ENCODE measurements at places on chromosomes 16 and 17.
A peak's percentile ranks its signal among the peaks of the same experiment; 100 is the strongest.

GRCh38 chr17:48429638-48430586 is at the start of gene SKAP1:
Gene SKAP1 (minus strand): TSS chr17:48430214.
- peak; percentile 73 for DNase-seq

DNA sequence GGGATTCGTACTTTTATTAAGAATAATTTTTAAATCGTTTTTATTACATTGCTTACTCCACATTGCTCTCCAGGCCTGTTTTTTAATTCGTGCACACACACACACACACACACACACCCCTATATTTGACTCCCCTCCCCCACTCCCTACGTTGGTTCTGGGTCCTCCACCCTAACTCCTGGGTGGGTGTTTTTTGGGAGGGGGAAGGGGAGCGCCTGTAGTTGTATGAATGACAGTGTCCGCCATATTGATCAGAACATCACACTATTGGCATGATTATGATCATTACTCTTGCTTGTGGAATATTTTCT is 1.3 kb downstream of the GNAO1 start:
- DNase-seq: no peak

DNA sequence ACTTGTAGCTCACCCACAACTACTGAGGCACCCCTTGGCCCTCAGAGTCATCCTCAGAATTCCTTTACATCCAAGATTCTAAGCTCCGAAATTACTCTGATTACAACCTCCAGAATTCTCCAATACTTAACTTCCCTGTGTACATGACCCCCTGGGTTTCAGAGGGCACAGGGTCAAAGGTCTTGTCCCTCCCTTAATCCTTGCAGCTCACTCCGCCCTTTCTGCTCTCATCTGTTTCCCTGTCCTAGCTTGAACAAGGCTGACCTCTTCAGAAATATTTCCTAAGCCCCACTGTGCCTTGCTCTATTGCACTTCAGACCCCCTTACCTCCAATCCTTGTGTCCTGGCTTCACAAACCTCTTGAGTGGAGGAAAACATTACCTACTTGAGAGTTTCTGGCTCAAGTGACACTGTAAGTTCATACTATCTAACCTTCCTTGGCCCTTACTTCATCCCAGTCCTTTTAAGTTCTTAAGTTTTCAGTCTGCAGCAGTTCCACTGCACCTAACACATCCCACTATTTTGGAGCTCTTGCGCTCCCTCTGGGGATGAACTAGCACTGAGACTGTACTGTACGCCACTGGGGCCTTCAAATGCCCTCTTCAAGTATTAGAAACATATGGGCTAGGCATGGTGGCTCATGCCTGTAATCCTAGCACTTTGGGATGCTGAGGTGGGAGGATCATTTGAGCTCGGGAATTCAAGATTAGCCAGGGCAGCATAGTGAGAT is 6.2 kb downstream of the N4BP1 start:
- DNase-seq: no peak

DNA sequence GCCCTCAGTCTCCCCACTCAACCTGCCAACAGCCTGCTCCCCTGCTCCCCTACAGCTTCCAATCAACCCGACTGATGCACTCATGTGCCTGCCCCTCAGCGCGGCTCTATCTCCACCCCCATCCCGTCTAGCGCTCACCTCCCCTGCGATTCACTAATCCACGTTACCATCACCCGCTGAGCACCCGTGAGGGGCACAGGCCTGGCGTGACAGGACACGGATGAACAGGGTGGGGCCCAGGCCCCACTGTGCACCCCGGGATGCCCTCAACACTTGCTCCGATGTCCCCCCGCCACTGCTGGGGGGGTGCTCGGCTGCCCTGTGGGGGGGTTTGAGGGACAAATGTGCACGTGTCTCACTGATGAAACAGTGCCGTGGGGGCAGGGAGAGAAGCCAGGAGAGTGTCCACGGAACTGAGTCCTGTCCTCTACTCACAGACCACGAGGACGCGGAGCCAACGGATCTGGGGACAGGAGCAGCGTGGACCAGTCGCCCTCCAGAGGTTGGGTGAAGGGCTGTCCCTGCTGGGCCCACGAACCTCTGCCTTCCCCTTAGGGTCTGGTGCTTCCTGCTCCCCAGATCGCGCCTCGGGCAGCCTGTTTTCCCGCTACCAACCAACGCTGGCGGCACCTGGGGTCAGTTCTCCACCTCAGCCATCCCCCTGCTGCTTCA is 66.7 kb downstream of the RPH3AL start:
- no peak for DNase-seq

- no peak for DNase-seq
Measured at GRCh38 chr17:82632451-82632850, 15.8 kb downstream of the WDR45B start.

- no peak for DNase-seq
Measured at GRCh38 chr16:72001180-72001874, 1.1 kb upstream of the PKD1L3 start.

GRCh38 chr17:43368740-43369506 is 29.9 kb upstream of the ARL4D start:
- DNase-seq: peak; percentile 88

GRCh38 chr17:83153681-83154310 is 74.4 kb downstream of the METRNL start:
- DNase-seq: no peak

DNA sequence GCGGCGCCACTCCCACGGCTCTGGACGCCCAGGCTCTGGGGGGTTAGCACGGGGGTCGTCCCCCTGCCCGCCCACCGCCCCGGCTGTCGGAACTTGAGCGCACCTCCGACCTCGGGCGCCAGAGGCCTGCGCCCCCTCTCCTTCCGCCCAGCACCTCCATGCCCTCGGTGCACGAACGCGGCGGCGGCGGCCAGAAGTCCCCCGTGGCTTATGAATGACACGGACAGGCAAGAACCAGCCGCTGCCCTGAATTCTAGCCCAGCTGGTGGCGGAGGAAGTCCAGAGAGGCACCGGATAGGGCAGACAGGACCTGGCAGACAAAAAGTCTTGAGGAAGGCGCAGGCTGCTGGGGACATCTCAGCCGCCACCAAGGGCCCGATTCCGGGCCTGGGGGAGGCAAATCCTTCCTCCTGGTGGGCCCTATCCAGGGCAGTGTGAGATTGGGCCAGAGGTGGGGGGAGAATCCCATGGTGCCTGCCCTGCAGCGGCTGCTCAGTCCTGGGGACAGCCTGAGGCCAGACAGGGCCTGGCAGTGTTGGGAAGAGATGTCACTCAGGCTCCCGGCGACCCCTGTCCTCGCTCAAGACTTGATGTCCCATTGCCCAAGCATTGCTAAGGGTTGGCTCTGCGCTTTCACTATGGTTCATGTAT is 897 bp upstream of the CYGB start:
- no peak for DNase-seq

GRCh38 chr17:33266611-33267010 is 26.5 kb downstream of the ASIC2 start:
- no peak for DNase-seq

DNA sequence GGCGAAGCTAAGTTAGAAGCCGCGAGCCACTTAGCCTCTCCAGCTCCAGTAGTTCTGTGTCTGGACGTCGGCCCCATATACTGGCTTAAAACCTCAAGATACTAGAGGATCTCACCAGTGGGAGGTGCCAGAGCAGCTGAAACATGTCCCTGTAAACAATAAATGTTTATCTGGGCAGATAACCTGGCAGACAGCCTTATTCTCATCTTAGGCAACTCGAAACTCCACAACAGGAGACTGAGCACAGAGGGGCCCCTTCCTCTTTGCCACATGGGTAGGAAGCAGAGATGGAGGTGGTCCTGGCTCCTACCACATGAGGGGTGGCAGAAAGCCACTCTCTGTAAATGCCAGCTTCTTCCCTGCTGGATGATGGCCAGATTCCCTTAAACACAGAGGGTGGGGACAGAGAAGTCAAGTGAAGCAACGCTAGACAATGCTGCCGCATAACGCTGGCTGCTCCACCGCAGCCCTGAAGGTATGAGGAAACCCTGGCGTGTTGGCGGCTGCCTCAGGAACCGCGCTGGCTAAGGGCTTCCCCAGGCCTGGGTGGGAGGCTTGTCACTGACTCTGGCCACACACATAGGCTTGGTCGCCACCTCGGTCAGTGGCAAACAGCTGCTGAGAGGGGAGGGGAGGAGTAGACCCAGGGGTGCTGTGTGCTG is 67.9 kb downstream of the HIC1 start:
- DNase-seq: no peak

GRCh38 chr17:7988750-7989178 is 13.7 kb upstream of the GUCY2D start:
- DNase-seq: peak; percentile 88

- DNase-seq: peak; percentile 81
Measured at GRCh38 chr17:76382803-76383545, 1.4 kb upstream of the SPHK1 start.

- no peak for DNase-seq
Measured at GRCh38 chr17:73785496-73785895, 141.3 kb upstream of the SDK2 start.

- DNase-seq: no peak
Measured at GRCh38 chr16:55585631-55586030, 19.1 kb downstream of the CAPNS2 start.

- DNase-seq: no peak
Measured at GRCh38 chr17:72719578-72720493, 372.7 kb downstream of the SLC39A11 start.

DNA sequence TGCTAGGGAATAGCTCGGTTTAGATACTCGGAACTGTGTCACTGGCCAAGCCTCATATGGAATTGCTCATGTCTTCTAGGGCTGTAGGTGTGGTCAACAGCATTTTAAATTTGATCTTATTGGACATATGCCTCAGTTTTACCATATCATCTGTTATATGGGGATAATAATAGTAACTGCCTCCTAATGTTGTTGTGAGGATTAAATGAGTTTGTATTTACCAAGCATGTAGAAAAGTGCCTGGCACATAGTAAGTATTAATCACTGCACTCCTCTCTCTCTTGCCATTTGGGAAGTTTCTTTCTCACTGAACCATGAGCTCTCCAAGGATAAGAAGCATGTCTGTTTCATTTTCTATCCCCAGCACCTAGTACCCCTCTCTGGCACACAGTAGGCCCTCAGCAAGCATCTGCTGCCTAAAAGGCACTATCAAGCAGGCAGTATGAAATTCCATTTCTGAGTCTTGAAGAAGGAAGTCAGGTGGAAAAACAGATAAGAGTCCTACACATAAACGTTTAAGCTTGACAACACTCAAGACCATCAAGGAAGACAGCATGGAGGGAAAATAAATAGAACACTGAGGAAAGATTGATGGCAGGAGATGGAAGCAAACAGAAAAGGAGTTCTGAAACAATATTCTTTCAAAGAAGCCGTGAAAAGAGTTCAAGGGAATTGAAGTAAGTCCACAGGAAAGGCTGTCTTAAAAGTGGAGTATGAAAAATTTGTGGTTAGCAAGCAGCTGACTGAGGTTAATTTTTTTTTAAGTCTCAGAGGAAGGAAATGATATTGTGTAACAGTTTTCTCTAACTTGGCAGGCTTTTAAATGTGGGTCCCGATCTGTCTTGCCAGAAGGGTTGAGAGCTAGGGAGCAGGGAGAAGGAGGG is 2.2 kb upstream of the ATP6V0A1 start:
- peak; percentile 66 for DNase-seq

DNA sequence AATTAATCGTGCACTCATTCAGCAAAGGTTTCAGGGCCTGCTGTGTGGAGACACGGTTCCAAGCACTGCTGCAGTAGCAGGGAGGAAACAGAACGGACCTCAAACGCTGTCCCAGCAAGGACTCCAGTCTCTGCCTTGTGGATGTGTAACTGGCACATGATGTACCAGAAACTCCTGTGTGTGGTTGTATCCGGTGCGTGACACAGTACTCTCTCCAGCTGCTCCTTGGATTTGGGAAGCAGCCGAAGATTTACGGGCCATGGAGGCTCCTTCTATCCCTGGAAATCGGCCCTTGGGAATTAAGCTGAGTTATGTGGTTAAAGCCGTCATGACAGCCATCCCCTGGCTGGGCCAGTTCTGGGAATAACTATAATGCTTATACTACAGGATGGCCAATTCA is 8.5 kb upstream of the ANKRD11 start:
- no peak for DNase-seq

DNA sequence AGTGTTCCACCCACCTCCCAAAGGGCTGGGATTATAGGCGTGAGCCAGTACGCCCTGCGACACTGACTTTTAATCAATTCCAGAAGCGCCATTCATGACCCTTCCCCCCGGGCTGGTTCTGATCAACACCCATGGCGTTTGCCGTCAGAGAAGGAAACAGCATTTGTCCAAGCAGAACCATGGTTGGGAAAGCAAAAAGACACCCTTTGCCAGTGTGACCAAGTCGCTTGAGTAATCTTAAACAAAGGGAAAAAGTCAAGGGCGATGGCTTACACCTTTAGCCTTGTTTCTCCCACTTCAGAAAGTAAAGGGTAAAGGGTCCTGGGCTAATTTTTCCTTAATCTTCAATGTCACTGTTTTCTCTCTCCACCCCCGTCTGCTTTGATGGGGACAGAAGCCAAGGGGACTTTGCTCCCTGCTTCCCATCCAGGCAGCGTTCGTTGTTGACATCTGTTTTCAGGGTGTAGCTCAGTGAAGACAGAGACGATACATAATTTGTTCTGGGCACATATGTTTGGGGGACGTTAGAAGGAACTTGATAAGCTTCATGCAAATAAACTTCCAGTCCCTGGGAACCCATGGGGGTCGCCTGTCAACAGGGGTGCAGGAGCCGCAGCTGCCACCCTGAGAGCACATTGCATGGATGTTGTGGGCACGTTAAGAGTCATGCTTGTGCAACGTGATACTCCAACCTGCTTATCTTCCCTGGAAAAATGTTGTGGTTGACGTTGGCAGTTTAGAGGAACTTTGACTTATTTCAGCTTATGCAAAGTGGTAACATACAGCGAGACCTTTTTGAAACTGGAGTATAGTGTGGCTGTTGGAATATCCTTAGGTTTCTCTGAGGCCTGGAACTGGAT is 50.6 kb upstream of the TANGO6 start:
- DNase-seq: no peak

- DNase-seq: no peak
Measured at GRCh38 chr17:66677201-66677981, 157.5 kb upstream of the CACNG5 start.

DNA sequence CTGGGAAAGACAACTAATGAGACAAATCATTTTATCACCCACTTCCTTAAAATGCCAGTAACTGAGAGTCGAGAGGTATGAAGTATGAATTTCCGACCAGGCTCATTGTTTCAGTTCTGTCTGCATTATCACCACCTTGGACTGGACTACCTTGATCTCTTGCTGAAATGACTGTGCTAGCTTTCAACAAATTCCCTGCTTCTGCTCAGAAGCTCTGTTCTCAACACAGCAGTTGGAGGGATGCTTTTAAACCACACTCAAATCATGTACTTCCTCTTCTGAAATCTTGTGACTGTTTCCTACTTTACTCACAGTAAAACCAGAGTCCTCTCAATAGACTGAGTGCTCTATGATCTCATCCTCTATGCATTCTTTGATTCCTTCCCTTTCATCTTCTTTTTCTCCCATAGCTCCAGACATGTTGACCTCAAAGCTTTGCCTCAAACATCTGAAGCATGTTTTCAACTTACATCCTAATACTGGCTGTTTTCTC is 195.8 kb downstream of the KCNJ2 start:
- DNase-seq: peak; percentile 27
